ENCODE measurements at places on chromosomes 5 and 9.

DNA sequence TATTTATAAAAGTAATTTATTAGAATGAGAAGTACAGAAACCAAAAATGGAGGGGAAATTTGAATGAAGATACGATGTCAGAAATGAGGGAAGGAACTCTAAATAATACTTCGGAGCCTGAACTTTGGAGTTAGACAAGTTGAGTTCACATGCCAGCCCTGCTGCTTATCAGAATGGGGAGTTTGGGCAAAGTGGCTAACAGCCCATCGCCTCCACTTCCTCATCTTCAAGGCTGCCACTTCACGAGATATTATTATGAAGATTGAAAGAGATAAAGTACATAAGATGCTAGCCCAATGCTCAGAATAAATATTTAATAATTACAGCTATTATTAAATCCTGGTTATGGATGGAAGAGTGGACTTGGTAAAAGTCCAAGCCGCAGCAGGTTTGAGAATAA lies 56.2 kb upstream of the ABCA1 start:
- no peak for DNase-seq

- DNase-seq = no peak
Measured at GRCh38 chr5:137296213-137296781, 202.8 kb downstream of the SPOCK1 start.

DNA sequence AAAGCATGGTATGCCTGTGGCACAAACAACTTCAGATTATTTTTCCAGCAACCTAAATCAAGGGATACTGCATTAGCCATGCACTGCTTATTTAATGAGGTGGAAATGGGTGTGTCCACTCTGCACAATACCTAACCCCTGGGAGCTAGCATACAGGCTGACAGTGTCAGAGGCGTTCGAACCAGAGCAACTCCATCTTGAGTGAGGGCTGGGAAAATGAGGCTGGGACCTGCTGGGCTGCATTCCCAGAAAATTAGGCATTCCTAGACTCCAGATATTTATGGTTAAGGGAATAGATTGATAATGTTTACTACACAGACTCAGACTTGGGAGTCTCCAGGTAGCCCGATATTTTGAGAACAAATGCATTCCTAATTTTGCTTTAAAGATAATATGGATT lies 2.8 kb downstream of the FGF1 start:
- DNase-seq = no peak

- no peak for DNase-seq
Measured at GRCh38 chr9:121691890-121692289, 40.5 kb downstream of the DAB2IP start.

DNA sequence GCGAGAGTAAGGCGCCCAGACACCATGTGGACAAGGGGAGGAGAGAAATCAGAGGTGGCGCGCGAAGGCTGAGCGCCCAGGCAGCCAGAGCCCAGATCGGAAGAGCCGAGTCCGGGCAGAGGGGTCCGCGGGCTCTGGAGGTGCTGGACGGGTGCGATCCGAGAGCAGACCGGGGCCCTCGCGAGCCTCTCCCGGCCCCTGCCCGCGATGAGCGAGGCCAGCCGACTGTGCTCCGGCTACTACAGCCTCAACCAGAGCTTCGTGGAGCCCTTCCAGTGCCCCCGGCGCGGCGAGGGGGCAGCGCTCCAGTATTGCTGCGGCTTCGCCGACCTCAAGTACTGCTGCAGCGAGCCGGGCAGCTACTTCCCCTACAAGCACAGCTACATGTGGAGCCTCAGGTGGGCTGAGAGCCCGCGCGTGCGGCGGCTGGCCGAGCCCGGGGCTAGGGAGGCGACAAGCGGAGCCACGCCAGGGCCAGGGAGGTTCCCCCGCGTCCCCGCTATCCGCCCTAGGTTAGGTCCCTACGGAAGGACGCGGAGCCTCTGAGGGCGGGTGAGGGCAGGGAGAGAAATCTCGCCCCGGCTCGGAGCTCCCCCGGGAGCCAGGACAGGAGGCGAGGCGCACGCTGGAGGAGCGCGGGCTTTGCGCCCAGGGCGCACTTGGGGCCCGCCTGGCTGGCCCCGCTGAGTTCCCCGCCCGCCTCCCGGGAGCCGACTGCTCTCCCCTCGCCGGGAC lies at the start of gene SHISAL2B:
Gene SHISAL2B, plus strand, starts transcription at position 87 of the 735 bp plus-strand sequence. Its CDS starts 121 bp downstream, at position 208.
- no peak for DNase-seq

DNA sequence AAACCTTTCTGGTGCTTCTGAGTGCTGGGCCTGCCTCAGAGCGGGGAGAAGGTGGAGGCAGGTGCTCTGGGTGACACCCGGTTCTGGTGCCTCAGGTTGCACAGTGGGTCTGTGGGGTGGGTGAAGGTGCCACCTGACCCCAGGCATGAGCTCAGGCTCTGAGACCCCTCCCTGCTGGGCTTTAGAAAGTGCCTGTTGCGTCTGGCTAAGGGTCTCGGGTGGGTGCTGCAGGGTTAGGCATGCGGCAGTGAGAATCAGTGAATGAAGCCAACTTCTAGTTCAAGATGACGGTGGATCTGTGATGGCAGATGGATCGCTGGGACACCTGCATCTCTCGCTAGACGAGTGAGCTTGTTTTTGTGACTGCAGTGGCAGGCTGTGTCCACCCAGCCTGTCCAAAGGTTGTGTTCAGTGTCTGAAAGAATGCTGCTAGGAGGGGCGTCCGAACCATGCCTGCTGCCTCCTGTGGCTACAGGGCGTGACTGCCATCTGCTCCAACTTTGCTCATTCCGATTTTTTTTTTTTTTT lies 5.0 kb downstream of the SQSTM1 start:
- DNase-seq = no peak

DNA sequence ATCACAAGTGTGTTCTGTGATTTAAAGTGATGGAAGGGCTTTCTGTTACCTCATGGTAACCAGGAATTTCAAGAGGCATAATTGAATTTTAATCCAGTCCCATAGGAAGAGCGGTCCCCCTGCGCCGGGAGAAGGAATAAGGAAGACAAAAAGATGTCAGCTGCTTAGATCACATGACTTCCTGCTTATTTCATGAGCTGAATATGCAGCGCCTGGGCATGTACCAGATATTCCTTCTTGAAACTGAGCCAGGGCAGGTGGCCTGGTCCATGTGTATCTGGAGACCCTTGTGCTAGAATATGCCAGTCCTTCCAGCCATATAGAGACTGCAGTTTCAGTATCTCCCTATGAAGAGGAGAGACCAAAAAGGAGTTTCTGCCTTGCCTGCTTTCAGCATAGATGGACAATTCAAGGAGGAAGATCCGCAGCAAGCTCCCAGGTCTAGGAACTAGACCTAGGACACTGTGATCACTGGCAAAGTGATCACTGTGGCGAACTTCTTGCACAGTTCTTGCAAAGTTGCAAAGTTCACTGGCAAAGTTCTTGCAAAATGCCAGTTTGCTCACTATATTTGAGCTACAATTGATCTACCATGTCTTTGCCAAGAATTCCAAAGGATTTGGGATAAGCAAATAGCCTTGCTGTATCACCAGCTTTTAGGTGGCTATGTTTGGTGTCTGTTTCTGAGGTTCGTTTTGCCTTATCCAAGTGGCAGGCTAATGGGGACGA lies 102.9 kb upstream of the PHYKPL start:
- DNase-seq = no peak

DNA sequence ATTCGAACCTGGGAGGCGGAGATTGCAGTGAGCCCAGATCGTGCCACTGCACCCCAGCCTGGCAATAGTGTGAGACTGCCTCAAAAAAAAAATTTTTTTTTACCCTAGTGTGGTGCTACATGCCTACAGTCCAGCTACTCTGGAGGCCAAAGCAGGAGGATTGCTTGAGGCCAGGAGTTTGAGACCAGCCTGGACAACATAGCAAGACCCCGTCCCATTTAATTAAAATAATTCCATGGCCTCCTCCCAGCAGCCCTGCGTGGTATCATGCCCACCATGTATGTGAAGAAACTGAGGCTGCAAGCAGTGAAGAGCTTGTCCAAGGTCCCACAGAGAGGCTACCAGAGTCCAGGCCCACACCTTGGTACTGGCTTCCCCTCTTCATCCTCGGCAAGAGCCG lies 19.4 kb upstream of the PHYHD1 start:
- no peak for DNase-seq

GRCh38 chr9:27505744-27506161 lies 18.3 kb upstream of the IFNK start:
- no peak for DNase-seq

DNA sequence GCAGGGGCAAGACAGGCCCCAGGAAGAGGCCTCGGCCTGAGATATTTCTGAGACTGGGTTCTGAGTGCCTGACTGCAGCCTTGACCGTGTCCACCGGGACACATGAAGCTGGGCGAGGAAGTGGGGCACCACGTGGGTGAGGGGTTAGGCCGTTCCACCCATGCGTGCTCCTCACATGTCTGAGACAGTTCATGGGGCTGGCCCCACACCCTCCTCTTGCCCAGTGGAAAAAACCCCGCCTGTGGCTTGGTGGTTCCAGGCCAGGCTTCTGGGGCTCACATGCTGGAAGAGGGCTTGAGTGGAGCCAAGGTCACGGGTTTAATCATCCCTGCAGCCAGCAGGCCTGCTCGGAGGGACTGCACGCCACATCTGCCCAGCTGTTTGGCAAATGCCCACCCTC lies 11.4 kb downstream of the HMCN2 start:
- DNase-seq = no peak

- no peak for DNase-seq
Measured at GRCh38 chr9:128214571-128215490, 11.7 kb downstream of the DNM1 start.

GRCh38 chr5:61993295-61993927 lies 312.6 kb upstream of the KIF2A start:
- DNase-seq = no peak

DNA sequence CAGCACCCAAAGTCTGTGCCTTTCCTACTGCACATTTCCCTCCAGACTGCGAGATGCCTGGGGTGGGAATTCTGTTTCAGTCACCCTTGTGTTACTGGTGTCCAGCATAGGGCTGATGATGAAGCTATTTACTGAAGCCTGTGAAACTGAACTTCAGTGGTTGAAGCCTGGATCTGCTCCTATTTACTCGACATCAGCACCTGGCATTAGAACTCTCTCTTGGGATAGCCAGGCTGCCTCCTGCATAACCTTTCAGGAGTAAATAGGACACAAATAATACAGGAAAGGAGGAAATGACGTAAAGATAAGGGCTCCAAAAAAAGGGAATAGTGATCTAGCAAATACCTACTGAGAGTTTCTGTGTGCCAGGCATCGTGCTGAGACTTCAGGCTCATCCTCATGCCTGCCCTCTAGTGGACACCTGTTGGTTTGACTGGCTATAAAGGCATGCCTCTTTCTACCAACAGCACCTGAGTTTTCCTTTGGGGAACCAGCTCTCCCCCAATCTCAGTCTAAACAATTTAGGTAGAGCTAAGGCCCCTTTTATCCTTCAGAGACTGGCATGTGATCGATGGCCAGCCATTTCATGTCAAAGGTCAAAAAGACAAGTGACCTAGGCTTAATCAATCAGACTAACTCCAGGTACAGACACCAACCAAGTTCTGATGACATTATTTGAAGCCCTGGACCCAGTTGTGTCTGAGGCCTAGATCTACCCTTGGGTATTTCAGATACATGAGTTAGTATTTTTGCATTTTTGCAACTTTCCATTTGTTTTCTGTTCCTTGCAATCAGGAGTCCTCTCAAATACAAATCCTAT lies 192.1 kb upstream of the TRIM32 start:
- no peak for DNase-seq

GRCh38 chr5:40150896-40151295 lies 528.8 kb upstream of the PTGER4 start:
- DNase-seq = no peak

DNA sequence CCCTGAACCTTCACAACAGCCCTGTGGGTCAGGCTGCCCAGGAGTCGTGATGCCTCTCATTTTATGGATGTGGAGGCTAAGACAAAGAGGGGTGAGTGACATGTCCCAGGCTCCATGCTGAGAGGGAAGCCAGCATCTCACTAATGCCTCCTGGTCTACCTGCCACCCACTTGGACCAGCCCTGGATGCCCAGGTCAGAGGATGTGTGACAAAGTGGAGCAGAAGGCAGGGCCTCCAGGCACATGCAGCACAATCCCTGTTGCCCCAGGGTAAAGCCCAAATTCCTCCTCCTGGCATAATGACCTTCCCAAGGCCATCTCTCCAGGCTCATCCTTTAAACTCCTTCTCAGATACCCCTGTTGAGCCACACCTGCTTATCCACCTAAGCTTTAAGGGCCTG lies 51.4 kb upstream of the XPA start:
- no peak for DNase-seq

- peak; percentile 1 for DNase-seq
Measured at GRCh38 chr9:74770508-74771261, 117.0 kb downstream of the TRPM6 start.

GRCh38 chr5:114266374-114266773 lies 95.5 kb upstream of the KCNN2 start:
- DNase-seq = no peak

GRCh38 chr5:168409591-168410458 lies 76.4 kb upstream of the RARS1 start:
- no peak for DNase-seq

- no peak for DNase-seq
Measured at GRCh38 chr9:137234055-137234697, 3.5 kb downstream of the SLC34A3 start.

DNA sequence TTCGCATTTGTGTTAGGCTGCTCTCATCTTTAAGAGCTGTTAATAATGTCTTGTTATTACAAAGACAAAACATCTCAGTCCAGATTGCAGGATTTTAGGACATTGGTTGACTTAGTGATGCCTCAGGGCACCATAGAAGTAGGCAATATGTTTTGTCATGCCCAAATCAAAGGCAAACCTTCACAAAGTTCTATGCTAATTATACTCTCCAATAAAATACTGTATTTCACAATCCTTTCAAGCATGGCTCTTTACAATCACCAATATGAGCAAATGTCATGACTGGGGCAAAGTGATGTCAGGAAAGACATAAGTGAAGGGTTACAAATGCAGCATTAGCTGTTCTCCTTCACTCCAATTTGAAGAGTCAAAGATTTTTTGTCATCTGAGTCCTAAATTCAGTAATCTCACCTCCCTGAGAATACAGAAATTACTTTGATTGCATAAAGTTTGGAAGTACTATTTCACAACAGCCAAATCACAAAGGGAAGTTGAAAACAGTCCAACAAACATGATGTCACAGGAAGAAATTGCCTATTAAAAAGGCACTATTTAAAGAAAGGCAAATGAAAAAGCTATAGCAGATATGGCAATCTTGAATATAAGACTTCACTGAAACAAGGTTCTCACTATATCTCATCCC lies 303.2 kb downstream of the PRR16 start:
- no peak for DNase-seq

GRCh38 chr5:169433221-169433651 lies 132.3 kb upstream of the SLIT3 start:
- DNase-seq = no peak
